Glomerular endothelial cell (primary cell): ENCODE measurements at places on chromosomes 13 and 19. TPM values are rescaled to one million over a fixed set of nuclear protein-coding genes. Genes with fewer than 3 reads are reported as not detected.

GRCh38 chr19:54268936-54269335 is 11.9 kb upstream of the LILRB5 start:
- DNase-seq, result no peak

GRCh38 chr13:105616333-105617075 is 919.0 kb downstream of the EFNB2 start:
- no peak for DNase-seq

DNA sequence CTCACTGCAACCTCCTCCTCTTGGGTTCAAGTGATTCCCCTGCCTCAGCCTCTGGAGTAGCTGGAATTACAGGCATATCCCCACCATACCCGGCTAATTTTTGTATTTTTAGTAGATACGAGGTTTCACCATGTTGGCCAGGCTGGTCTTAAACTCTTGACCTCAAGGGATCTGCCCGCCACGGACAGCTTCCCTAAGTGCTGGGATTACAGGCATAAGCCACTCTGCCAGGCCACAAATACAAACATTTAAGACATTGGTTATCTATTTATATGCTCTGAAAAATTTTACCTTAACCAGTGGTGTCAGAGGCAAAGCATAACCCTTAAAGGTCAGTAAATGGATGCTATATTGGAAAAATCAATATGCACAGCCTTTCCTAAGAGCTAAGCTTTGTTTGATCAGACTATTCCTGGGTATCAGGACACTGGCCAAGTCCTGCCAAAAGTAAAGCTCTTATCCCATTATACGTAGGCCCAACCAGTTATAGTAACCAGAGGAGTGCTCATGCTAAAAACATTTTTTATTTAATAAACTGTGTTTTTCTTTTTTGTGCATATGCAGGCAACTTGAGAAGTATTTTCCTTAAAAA is 56.4 kb upstream of the STARD13 start:
- no peak for DNase-seq

DNA sequence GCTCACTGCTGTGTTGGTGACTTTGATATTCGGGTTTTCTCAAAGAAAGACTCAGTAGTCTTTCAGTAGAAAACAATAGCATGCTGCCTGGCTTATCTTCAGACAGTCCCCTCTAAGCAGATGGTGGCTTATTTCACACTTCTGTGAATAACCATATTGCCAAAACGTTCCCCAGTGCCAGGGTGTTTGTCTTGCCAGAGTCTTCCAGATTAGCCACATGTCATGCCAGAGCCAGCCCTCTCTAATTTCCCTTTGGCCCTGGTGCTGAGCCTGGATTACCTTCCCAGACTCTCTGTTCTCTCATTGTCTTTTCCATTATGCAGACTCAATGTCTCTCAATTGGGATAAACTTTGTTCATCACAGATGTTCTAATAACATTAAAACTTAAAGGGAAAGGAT is 488.0 kb upstream of the ATXN8OS start:
- no peak for DNase-seq

DNA sequence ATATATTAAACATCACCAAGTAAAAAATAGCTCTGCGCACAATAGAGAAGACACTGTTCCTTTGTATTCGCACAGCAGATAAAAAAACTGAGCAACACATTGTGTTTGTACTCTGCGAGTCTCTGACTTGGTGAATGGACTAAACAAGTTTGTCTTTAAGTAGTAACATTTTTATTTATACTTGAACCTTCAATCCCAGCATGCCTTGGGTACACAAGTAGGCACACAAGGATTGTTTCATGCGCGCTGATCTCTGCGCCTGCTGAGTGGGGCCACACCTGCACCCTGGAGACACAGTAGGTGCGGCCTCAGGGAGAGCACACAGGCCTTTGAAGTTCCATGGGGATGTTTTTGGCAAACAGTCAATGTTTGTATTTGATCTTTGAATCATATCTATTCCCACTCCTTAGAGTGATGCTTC is 318.9 kb downstream of the MYO16 start:
- DNase-seq, result no peak

GRCh38 chr13:41488124-41488523 is 30.8 kb downstream of the RGCC start:
- DNase-seq, result no peak

DNA sequence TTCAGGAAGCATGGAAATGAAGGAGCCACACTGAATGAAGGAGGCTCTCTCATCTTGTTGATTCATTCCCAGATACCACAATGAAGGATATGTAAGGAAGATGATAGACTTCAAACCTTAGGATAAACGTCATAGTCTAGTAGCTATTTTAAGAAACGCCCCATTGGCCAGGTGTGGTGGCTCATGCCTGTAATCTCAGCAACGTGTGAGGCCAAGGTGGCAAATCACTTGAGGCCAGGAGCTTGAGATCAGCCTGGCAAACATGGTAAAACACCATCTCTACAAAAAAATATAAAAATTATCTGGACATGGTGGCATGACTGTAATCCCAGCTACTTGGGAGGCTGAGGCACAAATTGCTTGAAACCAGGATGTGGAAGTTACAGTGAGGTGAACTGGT is 17.1 kb upstream of the ZNF841 start:
- no peak for DNase-seq

- no peak for DNase-seq
These were observed 2.3 kb upstream of the TMEM91 start for GRCh38 chr19:41373993-41374392.

GRCh38 chr19:14337510-14337909 is 43.7 kb upstream of the ADGRE5 start:
- no peak for DNase-seq

GRCh38 chr13:20779405-20779804 is 5.6 kb upstream of the EEF1AKMT1 start:
- DNase-seq, result no peak

GRCh38 chr13:95564733-95565291 is 12.3 kb downstream of the CLDN10 start:
- peak; percentile 66 for DNase-seq

DNA sequence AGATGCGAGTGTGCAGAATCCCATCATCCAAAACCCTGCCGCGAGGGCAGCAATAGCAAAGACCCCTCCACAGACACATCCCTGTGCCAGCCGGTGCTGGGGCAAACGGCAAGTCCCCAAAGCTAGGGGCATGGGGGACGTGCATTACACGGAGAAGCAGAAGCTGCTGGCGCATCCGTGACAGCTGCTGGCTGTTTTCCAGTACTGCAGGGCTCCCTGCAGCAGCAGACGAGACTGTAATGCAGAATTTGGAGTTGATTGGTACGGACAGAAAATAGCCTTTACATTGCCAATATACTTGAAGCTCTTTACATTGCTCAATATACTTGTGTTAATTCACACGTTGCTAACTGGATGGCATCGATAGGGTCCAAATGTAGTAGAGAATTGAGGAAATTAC is 77.2 kb upstream of the TMTC4 start:
- DNase-seq, result no peak

DNA sequence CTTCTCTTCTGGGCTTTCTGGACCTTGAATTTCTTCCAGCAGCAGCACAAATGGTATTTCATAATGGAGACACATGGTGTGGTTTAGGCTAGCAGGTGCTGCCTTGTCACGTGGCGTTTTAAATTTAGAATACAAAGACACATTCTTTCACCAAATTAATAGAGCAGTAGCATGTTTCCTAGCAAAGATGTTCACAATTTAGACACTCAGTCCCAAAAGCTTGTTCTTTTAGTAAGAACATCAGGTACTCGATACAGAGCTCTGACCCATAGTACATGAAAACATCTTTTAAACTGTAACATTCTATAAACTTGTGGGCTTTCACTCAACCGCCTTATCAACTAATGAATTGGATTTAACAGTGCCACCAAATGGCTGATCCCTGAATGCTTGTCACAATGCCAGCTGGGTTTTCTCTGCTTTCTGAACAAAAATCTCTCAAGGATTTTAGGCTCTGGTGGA is 290.1 kb downstream of the DCLK1 start:
- no peak for DNase-seq

DNA sequence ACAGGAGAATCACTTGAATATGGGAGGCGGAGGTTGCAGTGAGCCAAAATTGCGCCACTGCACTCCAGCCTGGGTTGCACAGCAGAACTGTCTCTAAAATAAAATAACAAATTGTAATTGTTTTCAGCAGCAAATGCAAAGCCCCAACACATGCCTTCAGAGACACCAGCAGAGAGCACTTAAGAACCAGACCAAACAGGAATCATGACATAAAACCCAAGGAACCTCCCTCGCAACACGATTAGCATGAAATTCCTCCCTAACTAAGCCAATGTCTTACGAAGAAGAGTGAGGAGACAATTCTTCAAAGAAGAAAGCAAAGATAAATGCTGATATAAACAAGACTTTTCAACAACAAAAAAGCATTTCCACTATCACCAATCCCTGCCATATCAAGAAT is 40.1 kb downstream of the PSPC1 start:
- no peak for DNase-seq

GRCh38 chr13:46797501-46798237 is 708 bp upstream of the ESD start:
- no peak for DNase-seq

- no peak for DNase-seq
These were observed 600 bp downstream of the AP1M1 start for GRCh38 chr19:16198370-16198651.

DNA sequence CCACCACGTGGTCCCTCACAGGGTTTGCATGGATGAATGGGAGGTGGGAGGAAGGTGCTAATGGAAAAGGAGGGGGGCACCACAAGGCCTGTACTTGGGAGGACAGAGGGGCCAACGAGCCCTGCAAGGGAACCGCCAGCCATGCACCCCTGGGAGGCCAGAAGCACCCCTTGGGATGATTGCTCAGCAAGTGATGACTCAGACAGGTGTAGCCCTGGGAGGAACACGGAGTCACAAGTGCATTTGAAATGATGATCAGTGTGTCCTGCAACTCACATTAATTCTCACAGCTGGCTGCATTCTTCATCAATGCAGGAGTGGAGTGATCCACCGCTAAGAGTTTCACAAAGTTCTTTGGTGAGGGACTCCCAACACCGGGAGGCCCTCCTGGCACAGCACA is 82.8 kb upstream of the ZNF254 start:
- DNase-seq, result no peak

DNA sequence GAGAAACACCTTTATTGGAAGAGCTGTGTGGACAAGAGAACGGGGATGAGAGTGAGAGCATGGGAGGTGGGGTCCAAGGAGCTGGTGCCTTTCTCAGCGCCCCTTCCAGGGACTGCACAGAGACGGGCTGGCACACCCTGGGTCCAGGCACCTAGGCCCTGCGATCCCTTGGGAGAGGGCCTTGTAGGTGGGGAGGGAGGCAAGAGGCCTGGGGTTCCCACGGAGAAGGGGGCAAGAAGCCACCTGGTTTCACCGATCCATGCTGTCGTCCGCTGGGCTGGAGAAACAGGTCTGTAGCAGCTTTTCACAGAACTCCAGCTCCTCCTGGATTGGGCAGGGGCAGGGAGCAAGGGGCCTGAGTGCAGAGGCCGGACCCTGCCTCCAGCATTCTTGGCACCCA is 3.5 kb upstream of the PPP6R1 start:
- no peak for DNase-seq

- no peak for DNase-seq
These were observed 35.6 kb downstream of the CCDC169 start for GRCh38 chr13:36261976-36262375.

- no peak for DNase-seq
These were observed 10.5 kb upstream of the NTN5 start for GRCh38 chr19:48683349-48683748.

- no peak for DNase-seq
These were observed 3.1 kb downstream of the MAST3 start for GRCh38 chr19:18100710-18101109.

Gene UBL5
- 578 and 765 TPM in 2 replicates for total RNA-seq

Gene NLRP5
- total RNA-seq, result not detected in 2 replicates

Gene WDR87
- total RNA-seq, result not detected in 2 replicates

Gene PRODH2
- total RNA-seq, result not detected in 2 replicates
